Stimulated activated CD8-positive, alpha-beta memory T cell treated with anti-CD3 and anti-CD28 coated beads, Interleukin-4, amount 100 ng/mL, for 1 hour (primary cell): ENCODE measurements at places on chromosomes 4 and X.

- DNase-seq: no peak
Measured at GRCh38 chr4:123587983-123588494, 191.4 kb downstream of the SPRY1 start.

GRCh38 chrX:72203421-72203820, 21.9 kb downstream of the PIN4 start:
- DNase-seq: no peak

DNA sequence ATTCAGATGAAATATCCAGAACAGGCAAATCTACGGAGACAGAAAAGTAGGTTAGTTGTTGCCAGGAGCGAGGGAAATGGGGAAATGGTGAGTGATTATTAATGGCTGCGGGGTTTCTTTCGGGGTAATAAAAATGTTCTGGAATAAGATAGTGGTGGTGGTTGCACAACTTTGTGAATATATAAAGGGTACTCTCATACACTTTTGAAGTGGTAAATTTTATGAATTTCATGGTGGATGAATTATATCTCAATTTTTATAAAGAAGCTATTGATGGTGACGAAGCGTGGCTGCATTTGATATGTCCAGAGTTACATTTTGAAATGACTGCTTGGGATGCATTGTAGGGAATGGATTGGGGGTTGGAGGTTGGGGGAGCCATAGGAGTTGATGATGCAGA, 16.3 kb downstream of the FAM47E start:
- no peak for DNase-seq

GRCh38 chrX:13778916-13779315, 38.0 kb downstream of the GPM6B start:
- DNase-seq: no peak
